Stomach (tissue), 19 donors: ENCODE measurements at places on chromosomes 11 and 22.
A peak's percentile ranks its signal among the peaks of the same experiment; 100 is the strongest.

- DNase-seq = peak; percentile 96
Measured at GRCh38 chr11:59186130-59186594, 14.2 kb downstream of the DTX4 start.

- no peak for DNase-seq
Measured at GRCh38 chr11:32706985-32707741, 87.3 kb downstream of the CCDC73 start.

DNA sequence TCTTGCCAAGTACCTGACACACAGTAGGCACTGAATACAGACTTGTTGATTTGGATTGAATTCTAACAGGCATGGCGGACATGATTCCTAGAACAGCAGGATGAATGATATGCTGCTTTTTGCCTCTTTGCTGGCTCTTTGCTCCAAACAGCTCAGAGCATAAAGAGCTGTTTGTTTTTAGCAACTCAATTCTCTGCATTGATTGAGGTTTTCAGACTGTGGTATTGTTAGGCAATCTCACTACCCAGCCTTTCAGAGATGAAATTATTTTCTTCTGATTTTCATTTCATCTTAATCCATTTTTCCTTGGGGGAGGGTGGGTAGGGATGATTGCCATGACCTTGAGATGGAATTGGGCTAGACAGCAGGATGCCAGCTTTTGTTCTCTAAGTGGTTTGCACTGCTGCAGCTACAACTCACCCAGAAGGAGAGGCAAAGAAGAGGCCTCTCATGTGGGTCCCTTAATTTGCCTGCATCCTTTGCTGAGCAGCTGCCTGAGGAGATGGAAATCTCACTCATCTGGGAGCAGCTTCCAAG is 20.5 kb downstream of the COA4 start:
- DNase-seq = no peak

- no peak for DNase-seq
Measured at GRCh38 chr11:119087747-119088241, 3.1 kb downstream of the HMBS start.

DNA sequence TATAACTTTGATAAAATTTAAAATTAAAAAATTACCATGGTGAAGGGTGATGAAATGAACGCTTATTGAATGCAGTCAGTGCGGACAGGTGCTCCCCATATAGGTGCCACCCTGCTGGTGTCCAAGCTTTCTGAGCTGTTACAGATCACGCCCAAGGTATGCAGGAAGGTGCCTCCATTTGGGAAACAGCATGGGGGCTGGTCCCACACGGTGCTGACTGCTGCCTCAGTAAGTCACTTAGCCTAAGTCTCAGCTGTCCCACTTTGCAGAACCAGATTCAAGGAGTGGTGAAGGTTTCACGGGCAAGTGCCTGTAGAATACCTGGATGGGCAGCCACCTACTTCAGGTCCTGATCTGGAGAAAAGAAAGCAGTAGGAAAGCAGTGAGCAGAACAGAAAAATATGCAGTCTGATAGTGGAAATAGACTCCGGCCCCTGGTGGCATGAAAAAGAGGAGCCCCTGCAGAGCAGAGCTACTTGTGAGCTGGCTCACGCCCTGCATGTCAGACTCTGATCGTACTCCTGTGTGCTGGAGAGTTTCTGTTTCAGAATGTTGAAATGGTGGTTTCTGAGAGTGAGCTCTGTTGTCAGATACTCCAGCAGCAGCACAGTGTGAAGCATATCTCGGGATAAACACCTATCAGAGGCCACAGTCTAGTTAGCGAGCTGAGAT is 33.2 kb downstream of the ADORA2A start:
- DNase-seq = no peak

GRCh38 chr22:26068571-26068970 is 100.7 kb upstream of the SEZ6L start:
- no peak for DNase-seq

- DNase-seq = peak; percentile 64
Measured at GRCh38 chr11:35049859-35050531, 89.0 kb upstream of the CD44 start.

GRCh38 chr11:128505449-128506065 is 81.8 kb downstream of the ETS1 start:
- DNase-seq = no peak

- DNase-seq = no peak
Measured at GRCh38 chr22:23034621-23035556, 35.4 kb upstream of the GNAZ start.

GRCh38 chr22:46063846-46064227 is 86.5 kb upstream of the PPARA start:
- peak; percentile 44 for DNase-seq

DNA sequence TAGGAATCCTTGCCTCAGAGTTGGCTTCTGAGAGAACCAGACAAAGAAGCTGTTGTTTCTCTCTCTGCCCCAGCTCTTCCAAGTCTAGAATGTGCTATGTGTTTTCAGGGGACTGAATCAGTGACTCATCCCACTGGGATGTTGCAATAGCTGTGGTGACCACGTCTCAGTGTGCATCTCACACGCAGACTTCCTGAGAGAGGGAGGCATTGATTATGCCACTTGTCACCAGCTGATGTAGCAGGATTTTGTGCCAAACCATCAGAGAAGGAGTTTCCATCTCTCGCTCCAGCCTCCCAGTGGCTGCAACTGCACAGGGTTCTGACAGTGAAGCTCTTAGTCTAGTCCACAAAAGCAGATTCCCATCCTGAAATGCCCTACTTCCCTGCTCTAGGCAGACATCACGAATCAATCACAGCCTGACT is 455.8 kb downstream of the MIAT start:
- peak; percentile 54 for DNase-seq

- peak; percentile 61 for DNase-seq
Measured at GRCh38 chr11:2137202-2138067, 1.8 kb downstream of the IGF2 start.

GRCh38 chr11:121790430-121790829 is 325.6 kb downstream of the BLID start:
- DNase-seq = no peak

DNA sequence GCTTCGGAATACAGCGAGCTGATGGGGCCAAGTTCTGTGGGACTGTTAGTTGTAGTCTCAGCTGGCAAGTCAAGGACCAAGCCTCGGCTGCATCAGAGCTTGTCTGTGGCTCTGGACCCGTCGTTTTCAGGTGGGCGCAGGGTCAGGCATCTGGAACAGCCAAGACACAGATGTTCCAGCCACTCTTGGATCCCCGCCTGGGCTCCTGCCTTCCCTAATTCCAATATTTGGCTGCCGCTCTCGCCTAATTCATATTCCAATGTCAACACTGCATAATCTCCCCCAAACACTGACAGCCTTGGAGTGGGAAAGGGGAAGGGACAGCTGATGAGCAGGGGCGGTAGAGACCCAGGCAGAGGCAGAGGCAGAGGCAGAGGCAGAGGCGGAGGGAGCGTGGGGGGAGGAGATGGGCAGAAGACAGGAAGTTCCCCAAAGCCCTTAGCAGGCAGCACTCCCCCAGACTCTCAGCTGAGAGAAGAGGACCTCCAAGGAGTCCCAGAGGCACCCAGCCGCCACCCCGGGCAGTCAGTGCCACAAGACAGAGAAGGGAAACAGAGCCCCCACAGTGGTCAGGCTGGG is 49.6 kb upstream of the SLC35C1 start:
- DNase-seq = peak; percentile 66

DNA sequence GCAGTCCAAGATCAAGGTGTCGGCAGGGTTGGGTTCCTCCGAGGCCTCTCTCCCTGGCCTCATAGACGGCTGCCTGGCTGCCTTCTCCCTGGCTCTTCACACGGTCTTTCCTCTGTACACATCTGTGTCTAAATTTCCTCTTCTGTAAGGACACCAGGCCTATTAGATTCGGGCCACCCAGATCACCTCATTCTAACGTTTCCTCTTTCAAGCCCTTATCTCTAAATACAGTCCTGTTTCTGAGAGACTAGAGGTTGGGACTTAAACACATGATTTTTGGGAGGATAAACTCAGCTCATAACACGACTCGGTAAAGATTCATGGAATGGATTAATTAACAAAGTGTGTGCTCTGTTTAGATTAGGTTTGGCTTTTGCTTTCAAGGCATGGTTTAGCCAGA is 136.0 kb upstream of the SORL1-AS1 start:
- no peak for DNase-seq

- DNase-seq = no peak
Measured at GRCh38 chr11:87712802-87713202, 462.4 kb downstream of the RAB38 start.

- DNase-seq = peak; percentile 83
Measured at GRCh38 chr22:20981787-20982562, at the start of gene LZTR1. LZTR1 (plus strand) TSS chr22:20982297; CDS start chr22:20982372, 75 bp downstream.

DNA sequence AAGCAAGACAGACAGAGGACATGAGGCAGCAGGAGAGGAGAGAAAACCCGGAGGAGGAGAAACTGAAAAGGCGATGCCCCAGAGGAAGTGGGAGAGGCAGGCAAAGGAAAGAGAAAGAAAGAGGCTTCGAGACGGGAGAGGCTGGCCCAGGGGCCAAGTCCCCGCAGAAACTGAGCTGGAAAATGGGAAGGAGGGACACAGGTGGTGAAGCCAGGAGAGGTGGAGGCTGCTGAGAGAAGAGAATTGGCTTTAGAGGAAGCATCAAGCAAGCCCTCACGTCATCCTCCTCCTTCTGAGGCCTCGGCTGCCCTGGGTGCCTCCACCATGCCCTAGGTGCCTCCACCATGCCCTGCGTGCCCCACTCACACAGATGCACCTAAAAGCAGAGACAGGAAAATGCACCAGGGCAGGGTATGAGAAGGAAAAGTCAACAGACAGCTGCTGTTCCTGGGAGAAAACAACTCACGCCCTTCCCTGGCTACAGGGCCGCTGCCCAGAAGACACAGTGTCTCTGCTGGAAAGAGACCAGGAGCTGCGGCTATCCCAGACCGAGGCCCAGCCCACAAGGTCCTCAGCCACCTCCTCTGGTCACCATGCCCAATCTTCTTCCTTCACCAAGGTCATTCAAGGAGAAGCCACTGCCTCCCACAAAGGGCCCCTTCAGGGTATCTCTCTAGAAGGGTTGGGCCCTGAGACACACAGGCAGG is 14.3 kb downstream of the FXYD6 start:
- DNase-seq = no peak

DNA sequence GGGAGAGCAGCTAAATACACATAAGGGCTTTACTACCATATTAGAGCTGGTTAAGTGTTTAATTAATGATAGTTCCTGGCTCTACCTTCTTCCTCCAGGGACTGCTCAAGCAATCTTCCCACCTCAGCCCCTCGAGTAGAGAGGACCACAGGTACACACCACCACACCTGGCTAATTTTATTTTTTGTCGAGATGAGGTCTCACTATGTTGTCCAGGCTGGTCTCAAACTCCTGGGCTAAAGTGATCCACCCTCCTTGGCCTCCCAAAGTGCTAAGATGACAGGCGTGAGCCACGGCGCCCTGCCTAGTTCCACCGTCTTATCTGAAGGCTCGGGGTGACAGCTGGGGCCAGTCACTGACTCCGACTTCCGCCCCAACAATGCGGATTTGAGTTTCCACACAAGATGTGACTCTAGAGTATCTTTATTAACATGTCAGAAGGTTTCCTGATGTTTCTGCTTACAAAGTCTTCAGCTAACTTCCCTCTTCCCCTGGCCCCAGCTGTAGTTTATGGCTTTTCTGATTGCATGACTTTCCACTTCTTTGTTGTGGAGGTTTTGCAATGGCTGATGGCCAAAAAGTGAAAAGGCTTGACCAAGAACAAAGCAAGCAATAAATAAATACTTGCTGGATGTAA is 16.8 kb downstream of the TPST2 start:
- DNase-seq = peak; percentile 50

DNA sequence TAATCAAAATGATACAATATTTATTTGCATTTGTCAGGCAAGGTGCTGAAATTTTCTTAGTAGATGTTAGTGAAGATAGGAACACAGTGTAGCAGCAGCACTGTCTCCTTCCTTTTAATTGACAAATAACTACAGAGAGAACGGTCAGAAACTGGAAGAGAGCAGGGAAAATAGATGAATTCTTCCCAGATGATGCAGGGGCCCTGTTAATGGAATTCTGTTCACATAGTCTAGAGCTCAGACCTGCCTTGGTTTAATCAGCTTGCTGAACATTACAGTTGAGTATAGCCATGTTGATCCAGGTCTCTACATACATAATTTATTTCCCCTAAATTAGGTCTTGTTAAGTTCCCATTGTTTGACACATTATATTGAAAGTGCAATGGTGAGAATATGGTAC is 127.4 kb downstream of the SLC17A6 start:
- no peak for DNase-seq

GRCh38 chr11:119852741-119853140 is 123.7 kb upstream of the NECTIN1 start:
- DNase-seq = no peak

DNA sequence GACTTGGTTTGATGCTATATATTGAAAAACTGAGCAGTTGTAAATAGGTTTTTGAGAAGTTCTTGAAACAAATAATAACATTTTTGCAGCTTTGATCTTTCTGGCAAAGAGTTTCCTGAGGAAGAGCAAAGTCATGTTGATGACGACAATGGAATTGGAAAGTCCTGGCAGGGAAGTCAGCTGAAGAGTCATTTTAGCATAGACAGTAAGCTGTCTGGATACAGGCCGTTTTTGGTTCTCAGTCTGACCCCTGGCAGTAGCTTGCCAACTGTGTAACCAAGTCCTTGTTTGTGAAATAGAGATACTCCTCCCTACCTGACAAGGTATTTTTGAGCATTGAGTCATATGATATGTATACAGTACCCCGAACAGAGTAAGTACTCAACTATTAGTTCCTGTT is 193.3 kb downstream of the C11orf91 start:
- DNase-seq = no peak

- peak; percentile 20 for DNase-seq
Measured at GRCh38 chr11:13776134-13776815, 107.8 kb downstream of the FAR1 start.

GRCh38 chr11:121895919-121896318 is 220.1 kb downstream of the BLID start:
- no peak for DNase-seq

DNA sequence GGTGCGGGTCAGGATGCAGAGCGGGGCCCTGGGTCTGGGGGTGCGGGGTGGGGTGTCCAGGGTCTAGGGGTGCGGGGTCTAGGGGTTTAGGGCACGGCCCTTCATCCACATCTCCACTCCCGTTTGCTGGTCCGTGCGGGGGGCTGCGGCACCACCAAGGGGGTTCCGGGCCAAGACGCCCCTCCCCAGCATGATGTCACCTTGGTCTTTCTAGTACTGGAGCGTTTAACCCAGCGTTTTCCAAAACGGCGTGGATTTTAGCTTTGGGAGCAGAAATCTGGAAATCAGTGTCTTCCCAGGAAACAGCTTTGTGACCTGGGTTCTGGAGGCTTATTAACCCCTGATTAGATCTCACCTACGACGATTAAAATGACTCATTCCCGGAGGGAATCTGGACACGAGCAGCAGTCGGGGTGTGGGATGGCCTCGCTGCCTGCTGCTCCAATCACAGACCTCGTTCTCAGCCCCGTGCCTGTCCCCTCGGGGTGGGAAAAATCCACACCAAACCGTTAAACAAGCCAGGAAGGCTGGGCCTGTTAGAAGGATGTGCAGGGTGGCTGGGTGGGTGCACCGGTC is 759 bp downstream of the AP2A2 start:
- no peak for DNase-seq

- no peak for DNase-seq
Measured at GRCh38 chr11:89922195-89922660, at the start of gene TRIM49D1. TRIM49D1 (minus strand) TSS chr11:89922245; CDS start chr11:89917710, 4,535 bp downstream.

GRCh38 chr11:78532991-78533390 is 41.7 kb downstream of the NARS2 start:
- no peak for DNase-seq

- DNase-seq = no peak
Measured at GRCh38 chr11:118008271-118008911, 22.2 kb downstream of the IL10RA start.

GRCh38 chr22:45629469-45630089 is 42.1 kb upstream of the ATXN10 start:
- no peak for DNase-seq
